ENCODE measurements at places on chromosomes 5 and 9.

- no peak for DNase-seq
Measured at GRCh38 chr9:15977438-15977837, 424.6 kb downstream of the CCDC171 start.

GRCh38 chr9:91917436-91917835, 32.6 kb downstream of the ROR2 start:
- DNase-seq: no peak

- DNase-seq: peak; percentile 69
Measured at GRCh38 chr9:15509931-15510788, 610 bp downstream of the PSIP1 start.

GRCh38 chr5:167485061-167485774, 806.2 kb upstream of the WWC1 start:
- DNase-seq: no peak

DNA sequence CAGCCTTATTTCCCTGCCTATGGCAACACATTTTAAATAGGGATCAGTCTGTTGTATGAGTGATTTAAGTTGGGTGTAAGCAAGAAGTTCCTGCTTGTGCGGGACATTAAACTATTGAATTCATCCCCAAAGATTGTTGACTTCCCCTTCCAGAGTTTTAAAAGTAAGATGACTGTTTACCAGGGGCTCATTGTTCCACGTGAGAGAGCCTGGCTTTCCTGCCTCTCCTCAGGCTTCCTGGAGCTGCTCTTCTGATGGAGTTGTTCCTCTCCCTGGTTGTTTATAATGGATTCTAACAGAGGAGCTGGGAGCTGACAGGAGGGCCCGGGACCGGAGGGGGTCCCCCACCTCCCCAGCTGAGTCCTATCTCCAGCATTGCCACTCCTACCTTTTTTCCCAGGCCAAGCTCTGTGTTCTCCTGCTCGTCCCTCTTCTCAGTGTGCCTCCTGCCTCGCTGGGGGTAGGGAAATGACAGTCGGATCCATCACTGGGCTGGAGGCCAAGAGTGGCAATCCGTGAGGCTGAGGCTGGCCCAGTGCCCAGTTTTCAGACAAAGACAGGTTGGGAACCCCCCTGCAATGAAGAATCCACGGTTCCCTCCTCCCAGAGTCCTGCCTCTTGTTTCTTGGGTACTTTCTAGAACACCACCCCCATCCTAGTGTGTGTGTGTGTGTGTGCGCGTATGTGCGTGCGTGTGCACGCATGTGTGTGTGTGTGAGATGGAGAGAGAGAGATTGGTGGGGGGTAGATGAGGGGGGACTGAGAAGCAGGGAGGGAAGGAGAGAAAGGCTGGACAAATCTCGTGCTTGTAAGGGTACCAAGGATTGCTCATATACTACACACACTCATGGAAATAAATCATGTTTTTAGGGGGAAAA, 123.7 kb upstream of the NFIB start:
- no peak for DNase-seq

DNA sequence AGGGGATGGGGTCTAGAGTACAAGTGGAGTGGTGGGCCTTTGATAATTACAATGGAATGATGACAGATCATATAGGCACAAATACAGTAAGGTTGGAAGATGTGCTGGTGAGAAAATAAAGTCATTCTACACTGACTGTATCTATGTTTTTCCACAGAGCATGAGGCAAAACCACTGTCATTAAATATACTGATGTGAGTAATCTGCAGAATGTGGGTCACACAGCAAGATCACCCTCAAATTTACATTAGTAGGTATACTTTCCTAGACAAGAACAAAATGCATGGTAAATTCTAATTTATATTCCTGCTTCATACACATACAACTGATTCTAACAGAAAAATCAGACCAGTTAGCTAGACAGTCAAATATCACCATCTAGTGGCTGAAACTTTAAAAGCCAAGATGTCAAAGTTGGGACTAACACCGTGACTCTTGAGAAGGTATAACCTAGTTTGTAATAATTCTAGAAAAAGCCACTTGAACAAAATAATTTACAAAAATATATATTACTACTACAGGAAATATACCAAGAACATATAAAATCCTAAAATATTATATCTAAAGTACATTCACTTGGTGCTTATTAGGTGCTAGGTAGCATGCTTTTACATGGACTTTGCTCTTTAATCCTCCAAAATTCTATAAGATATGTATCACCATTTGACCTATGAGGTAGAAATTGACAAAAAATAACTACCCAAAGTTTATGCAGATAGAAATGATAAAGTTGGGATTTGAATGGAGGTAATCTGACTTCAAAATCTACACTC, 19.5 kb downstream of the TTC33 start:
- no peak for DNase-seq

DNA sequence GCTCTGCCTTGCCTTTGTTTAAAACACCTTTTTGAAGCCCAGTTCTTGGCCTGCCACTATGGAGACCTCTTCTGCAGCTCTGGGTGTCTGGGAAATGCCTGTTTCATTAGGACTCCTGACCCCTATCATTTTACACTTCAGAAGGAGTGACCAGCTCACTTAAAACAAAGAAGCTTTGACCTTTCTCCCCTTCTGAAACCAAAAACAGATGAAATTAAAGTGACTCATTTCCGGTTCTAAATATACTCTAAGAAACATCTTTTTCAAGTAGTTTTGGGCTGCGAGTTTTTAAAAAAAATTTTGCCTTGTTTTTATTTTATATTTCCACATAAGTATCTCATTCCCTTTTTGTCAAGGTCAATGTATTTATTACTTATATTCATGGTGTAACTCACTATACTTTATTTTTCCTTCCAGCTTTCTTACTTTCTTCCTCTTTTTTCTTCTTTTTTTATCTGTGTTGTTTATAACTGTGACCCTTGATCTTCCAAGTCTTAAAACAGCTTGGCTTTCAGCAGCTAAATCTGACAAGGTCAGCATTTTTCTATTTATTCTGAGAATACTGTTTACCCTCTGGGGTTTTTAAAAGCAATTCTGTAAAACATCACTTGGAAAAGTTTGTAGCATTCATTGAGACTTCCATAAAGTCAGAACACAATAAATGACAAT, 672.9 kb downstream of the NR2F1-AS1 start:
- DNase-seq: no peak

- DNase-seq: no peak
Measured at GRCh38 chr9:138098116-138098907, 220.7 kb downstream of the CACNA1B start.

DNA sequence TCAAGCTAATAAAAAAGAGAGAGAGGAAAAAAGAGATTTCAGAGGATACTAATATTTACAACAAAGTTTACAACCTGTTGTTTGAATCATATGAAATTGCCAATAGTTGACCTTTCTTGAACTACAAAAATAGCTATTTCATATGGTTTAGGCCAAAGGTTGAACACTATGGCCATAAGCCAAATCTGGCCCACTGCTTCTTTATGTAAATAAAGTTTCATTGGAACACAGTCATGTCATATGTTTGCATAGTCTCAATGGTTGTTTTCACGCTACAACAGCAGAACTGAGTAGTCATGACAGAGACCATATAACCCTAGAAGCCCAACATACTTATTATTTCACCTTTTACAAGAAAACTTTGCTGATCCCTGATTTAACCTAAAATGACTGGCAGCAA, 20.9 kb downstream of the SEMA5A start:
- no peak for DNase-seq

DNA sequence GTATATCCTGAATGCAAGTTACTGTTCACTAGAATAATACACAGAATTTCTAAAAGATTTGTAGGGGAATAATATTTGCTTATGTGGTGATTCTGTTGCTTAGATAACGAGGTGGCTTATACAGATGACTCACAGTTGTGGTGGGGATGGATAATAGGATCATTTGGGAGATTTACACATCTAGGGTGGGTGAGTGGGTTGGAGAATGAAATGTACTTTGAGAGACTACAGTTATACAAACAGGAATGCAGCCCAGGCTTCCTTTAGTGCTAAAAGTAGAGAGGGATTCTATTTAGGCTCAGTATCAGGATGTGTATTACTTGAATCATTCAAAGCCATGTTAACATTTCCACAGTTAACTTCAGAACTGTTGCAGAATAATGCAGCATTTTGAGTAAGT, 1.8 kb downstream of the CTXN3 start:
- no peak for DNase-seq

- no peak for DNase-seq
Measured at GRCh38 chr5:90767710-90768109, 209.1 kb downstream of the ADGRV1 start.

- no peak for DNase-seq
Measured at GRCh38 chr5:51188001-51188591, 195.2 kb upstream of the ISL1 start.

DNA sequence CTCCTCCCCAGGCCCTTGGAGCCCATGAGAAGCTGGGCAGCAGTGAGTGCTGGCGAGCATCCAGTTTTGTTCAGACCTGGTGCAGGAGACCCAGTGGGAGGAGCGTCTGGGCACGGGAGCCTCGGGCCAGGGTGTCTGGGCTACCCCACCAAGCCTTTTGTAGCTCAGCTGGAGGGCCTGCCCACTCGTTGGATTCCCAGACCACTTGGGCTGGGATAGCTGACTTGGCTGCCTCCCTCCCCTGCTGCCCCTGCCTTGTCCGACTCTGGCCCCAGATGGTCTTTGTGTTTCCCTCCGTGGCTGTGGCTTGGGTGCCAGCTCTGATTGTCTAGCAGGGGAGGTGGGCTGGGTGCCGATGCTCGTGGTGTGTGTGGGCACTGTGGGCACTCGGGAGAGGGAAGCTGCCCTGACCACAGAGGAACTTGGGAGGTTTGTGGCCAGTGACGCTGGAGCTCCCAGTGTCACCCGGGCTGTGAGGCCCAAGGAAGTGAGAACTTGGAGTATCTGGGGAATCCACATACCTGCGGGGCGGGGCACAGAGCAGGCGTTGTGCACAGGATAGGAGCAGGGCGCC, 47.3 kb downstream of the WNK2 start:
- no peak for DNase-seq

DNA sequence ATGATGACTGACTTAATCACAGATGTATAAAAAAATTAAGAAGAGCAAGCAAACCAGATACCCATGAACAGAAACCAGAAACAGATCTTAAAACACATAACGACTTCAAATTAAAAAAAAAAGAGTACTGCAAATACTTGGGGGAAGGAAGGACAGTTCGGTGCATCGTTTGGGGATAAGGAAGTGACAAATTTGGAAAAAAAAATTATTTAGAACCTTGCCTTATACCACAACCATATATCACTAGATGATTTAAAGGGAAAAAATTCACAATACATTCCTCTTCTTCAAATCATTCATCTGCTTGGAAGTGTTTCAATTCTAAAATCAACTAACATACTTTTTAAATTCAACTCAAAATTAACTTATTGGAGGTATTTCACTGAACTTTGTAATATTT, 1038.6 kb upstream of the DMAC1 start:
- DNase-seq: no peak

DNA sequence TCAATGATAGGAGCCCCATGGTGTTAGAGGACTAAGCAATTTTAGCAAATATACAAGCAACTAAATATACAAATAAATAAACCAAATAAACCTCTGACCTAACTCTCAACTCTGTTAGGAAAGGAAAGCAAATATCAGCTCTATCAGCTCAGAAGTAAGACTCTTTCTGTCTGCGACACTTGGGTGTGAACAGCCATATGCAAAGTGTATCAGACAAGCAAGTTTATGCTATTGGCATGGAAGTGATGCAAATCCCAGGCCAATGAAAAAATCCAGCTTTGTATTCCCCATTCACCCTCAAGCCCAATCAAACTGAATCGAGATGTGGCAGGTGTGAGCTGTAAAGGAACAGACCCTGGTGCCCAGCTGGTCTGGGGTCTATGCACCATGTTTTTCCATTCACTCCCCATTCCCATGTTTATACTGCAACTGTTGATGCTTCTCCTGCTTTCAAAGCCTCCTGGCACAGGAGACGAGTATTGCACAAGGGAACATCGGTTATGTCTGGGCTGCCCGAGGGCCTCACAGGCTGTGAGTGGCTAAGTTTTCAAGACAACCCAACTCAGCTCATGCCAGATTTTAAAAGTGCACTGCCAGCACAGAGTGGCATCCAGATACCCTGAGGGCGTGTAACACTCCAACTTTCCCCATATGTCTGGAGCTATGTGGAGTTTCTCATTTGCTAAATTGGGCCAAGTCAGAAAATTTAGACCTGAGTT, 73.1 kb downstream of the FEM1C start:
- DNase-seq: no peak

- DNase-seq: no peak
Measured at GRCh38 chr5:135185481-135186065, 151.5 kb upstream of the PITX1 start.

GRCh38 chr5:168939156-168939800, 360.1 kb upstream of the PANK3 start:
- DNase-seq: no peak

DNA sequence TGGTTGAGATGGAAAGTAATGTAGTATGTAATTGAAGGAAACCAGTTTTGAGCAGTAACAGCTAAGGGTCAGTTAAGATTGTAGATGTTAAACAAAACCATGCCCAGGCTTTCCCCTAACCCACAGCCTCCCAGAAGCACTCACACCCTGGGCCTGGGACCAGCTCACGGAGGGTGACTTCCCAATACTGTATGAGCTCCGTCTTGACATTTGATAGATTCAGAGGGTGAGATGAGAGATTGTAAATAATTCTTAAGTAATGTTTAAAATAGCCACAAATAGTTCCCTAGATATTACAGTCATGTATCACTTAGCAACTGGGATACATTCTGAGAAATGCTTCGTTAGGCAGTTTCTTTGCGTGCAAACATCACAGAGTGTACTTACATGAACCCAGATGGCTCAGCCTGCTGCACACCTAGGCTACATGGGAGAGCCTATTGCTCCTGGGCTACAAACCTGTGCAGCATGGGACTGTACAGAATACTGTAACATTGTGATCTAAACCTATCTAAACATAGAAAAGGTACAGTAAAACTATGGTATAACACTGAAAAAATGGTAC, 140.7 kb downstream of the FANCC start:
- no peak for DNase-seq

GRCh38 chr9:105712773-105713172, 18.4 kb downstream of the TMEM38B start:
- no peak for DNase-seq

- DNase-seq: no peak
Measured at GRCh38 chr5:4939042-4939781, 200.9 kb upstream of the ADAMTS16 start.

GRCh38 chr9:76441551-76442322, 17.2 kb upstream of the GCNT1 start:
- no peak for DNase-seq

- no peak for DNase-seq
Measured at GRCh38 chr9:35518225-35518821, 28.4 kb downstream of the RUSC2 start.

DNA sequence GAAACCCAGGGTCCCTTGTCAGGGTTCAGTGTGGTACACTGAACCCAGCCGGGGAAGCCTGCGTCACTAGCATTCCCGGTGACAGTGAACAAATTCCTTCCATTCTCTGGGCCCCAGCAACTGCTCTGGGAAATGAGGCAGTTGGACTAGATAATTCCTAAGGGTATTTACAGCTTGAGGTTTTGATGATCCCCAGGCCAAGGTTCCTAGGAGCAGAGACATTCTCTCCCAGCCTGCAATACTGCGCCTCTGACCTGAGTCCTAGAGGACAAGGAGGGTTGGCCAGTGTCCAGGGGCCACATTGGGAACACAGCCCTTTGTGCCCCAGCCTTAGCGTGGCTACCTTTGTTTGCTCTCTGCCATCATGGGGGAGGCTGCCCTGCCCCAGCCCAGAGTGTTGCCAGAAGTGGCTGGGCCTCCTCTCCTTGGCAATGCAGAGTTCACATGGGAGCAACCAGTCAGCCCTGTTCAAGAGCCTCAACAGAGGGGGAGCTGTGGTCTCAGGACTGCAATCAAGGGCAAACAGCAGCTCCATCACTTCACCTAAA, 178.2 kb downstream of the SEC61B start:
- no peak for DNase-seq
